Kidney (tissue), 22 donors: ENCODE measurements at places on chromosomes 6 and 20. TPM values are rescaled to one million over a fixed set of nuclear protein-coding genes. Genes with fewer than 3 reads are reported as not detected.

Gene PDE10A
- polyA plus RNA-seq: 4.8 TPM

Gene SLC17A3
- polyA plus RNA-seq: 149 TPM

Gene TOX2
- polyA plus RNA-seq: 4.7 TPM

Gene EPPIN
- polyA plus RNA-seq: not detected

GRCh38 chr20:1888796-1889463 lies 6.3 kb upstream of the SIRPA start:
- no peak for DNase-seq

DNA sequence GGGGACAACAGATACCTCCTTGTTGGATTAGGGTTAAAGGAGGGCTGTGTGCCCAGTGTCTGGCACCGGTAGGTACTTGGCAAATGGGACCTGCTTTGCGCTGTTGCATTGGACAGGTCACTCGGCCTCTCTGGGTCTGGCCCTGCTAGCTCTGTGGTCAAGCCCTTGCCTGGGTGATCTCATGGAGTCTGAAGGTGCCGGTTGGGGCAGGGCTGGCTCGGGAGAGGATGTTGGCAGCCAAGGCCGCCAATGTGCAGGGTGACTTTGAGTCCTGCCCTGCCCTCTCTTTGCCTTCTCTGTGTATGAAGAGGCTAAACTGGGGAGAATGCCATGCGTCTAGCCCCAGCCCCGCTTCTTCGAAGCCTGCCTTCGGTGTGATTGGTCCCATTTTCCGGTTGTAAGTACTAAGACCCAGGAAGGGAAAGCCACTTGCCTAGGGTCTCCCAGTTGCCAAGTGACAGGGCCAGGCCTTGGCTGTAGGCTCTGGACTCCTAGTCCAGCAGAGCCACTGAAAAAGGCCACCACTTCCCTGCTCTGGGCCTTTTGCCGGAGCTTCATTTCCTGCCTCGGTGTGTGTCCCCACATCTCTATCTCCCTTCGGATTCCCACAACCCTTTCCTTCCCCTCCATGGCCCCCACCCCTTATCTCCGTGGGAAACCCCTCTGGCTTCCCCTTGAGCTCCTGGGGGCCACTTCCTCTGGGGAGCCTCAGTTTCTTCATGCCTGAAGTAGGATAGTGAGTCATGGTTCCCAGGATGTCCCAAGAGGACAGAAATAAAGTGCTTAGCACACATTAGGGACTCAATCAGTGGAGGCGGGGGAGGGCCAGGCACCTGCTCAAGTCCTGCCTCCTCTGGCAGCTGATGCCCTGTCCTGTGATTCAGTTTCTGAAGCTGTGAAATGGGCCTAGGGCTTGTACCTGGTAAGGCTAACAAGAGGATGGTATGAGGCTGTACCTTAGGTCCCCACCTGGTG lies 3.9 kb downstream of the SRC start:
- peak; percentile 25 for DNase-seq

DNA sequence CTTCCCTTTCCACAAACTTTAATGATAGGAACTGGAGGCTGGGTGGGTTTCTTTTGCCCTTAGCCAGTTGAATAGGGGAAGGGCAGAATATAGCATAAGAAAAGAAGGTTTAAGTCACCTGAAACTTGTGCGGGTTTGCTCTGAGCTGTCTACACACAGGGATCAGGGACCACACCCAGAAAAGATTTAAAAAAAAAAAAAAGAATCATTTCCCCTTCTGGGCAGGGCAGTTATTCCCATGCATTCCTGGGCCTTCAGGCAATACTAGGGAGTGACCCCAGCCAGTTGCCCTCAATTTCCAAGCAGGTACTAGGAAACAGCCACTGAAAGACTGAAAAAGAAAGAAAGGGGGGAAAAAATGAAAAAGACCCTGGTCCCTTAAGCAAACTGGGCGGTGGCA lies 39.6 kb upstream of the HDAC2 start:
- DNase-seq: no peak

- no peak for DNase-seq
These were observed 17.7 kb upstream of the MYB start for GRCh38 chr6:135163440-135163738.

- DNase-seq: no peak
These were observed 130.4 kb downstream of the TNFRSF21 start for GRCh38 chr6:47179286-47179685.

DNA sequence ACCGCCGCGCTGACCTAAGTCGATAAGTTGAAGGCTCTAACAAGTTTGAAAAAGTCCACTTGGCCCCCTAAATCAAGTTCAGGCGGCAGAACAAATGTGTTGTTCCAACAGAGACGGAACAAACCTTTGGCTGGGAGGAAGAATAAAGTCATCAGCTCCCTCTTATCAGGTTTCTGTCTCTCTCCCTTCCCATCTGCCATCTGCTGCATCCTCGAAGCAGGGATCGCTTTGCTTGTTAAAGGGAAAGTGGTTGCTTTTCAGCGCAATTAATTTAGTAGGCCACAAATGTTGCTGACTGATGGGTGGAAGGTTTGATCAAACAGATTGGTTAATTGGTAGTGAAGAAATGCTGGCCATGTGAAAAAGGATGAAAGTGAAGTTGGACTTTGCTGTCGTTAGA lies 64.3 kb downstream of the CDH4 start:
- DNase-seq: no peak

GRCh38 chr6:98566126-98566525 lies 268.2 kb upstream of the POU3F2 start:
- no peak for DNase-seq

DNA sequence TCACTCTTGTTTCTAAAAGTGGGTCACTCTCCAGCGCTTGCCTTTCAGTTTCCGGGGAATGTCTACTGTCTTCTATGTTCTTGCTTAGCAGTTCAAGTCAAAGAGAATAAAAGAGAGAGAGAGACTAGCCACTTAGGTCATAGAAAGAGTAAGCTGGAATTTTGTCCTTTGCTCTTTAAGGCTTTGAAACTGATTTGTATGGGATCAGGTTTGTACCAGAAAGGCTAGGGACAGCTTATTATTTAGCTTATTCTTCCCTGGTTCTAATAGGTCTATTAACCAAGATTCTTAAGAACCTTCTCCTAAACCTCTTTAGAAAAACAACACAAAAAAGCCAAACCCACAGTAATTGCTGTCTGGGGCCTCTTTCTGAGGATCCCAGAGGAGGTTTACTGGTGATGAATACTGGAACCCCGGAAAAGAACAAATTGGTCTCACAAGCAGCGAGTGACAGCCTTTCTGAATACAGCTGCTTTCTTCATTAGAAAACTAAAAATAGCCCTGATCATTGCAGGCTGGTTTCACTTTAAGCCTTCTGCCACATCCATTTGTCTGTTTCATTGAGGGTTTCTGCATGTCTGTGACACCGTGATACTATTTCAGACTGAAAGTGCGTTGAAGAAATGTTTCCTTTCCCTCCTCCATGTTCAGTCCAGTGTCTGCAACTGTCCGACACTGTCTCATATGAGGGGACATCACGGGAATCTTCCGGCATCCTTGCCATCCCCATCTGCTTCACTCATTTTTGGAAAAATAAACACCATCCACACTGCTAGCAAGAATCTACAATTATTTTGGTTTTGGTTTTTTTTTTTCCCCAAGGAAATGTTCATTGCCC lies 75.1 kb upstream of the ATXN1 start:
- no peak for DNase-seq

DNA sequence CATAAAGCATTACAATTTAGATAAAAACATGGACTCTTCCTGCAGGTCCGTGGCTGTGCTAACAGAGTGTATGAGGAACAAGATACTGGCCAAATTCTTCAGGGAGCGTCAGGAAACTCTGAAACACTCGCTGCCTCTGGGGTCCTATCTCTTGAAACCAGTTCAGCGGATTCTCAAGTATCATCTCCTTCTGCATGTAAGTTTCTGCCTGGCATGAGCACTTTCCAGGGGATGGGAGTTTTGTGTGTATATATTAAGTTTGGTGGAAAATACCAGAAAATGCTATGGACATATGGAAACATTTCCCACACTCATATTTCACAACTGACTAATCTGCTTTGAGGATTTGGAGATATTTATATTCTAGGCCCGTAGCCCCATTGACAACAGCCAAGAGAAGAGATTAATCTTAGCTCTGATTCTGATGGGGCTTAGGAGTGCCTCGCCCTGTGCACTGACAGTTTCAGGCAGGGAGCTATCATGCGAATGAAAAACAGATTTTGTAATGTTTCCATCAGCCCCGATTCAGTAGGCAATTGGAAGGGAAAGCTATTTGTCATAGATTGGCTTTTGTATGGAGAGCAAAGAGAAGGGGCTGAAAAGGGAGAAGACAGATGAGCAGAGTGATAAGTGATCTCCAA lies 64.7 kb upstream of the MTHFD1L start:
- DNase-seq: no peak

- DNase-seq: no peak
These were observed 157.5 kb downstream of the SMOC2 start for GRCh38 chr6:168598251-168599117.

- no peak for DNase-seq
These were observed 45.1 kb downstream of the MTHFD1L start for GRCh38 chr6:150910561-150910960.

DNA sequence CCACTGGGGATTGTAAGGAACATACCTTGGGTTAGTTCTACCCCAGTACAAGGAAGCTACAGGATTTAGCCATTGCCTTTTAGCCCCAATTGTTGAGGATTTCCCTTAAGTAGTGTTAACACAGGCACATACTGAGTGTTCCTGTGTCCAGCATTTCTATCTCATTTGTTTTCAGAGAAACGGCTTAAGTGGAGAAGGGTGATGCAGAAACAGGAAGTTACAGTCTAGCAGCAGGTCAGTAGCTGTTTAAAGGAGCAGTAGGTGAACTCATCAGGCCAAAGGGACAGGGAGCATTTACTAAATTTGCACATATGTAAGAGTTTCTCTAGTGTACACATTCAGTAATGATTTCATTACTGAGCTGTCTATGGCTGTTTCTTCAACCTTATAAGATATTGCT lies 644.2 kb upstream of the GJE1 start:
- no peak for DNase-seq

GRCh38 chr6:19759117-19759880 lies 77.9 kb upstream of the ID4 start:
- no peak for DNase-seq

DNA sequence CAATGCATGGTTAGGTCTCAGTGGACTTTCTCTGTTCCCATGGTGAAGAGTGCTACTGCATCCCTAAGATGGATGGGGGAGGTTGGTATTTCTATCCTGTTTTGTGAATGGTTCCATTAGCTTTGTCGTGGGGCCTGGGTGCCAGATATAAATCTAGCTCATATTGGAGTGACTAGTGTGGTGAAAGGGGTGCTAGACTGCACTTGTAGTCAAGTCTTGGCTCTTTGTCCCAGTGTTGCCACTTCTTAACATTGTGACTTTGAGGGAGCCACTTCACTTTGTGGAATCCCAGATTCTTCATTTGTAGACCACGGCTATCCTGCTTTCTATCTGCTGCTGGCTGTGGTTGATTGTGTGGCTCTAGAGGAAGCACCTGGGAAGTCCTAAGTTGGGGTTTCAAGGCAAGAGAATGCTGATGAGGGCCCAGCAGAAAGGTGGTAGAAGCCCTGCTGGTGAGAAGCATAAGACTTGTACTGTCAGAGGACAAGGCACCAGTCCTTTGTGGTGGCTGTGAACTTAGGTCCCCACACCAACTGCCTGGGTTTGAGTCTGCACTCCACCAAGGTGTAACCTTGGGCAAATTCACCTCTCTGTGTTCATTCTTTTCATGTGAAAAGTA lies 44.1 kb downstream of the VAPB start:
- DNase-seq: no peak
